ENCODE measurements at places on chromosomes 6 and 20.

GRCh38 chr6:142913511-142914047 lies 31.4 kb downstream of the HIVEP2 start:
- peak; percentile 75 for DNase-seq

- DNase-seq = no peak
These were observed 4.7 kb downstream of the PTK6 start for GRCh38 chr20:63532449-63532971.

DNA sequence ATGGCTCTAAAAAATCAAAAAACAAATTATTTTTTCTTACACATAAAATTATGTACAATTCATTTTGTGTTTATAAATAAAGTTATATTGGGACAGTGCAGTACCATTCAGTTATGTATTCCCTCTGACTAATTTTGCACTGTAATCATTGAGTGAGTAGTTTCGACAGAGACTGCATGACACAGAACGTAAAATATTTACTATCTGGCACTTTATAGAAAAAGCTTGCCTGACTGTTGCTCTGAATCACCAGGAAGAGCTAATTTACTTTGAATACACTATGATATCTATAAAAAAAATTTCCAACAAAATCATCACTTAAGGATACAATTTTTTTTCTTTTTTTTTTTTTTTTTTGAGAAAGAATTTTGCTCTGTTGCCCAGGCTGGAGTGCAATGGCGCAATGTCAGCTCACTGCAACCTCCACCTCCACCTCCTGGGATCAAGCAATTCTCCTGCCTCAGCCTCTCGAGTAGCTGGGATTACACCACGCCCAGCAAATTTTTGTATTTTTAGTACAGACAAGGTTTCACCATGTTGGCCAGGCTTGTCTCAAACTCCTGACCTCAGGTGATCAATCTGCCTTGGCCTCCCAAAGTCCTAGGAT lies 11.0 kb upstream of the KHDC1L start:
- DNase-seq = no peak

DNA sequence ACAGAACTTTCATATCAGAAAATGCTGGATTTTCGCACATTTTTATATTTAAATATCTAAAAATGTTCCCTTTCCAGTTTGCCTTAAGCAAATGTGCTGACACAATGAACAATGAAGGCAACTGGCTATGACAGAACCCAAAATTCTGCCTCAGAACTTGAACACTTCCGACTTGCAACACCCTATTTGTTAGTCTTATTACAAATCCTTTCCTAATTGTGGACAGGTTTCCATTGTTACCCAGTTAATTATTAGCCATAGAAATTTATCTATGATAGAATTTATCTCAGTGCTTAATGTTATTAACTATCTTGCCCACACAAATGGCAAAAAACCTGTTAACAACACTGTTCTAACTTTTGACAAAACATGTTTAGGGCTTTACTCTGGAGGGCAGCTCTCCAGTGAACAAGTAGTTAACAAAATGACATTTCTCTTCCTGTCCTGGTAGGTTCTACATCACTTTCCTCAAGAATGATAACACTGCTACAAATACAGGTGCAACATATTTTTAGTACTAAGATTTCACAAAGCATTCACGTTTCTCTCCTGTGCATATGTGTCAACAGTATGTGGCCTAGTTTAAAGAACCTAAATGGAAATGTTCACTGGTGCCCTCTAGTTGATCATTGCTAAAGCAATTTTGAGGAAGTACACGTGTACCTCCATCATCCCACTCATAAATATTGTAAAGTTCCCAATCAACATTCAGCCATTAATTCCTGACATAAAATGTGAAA lies 58.4 kb downstream of the HIVEP2 start:
- DNase-seq = no peak

- DNase-seq = no peak
These were observed 1.8 kb upstream of the ABT1 start for GRCh38 chr6:26594730-26595632.

- no peak for DNase-seq
These were observed 27.4 kb downstream of the ZC3H12D start for GRCh38 chr6:149457316-149457884.

GRCh38 chr20:20548527-20549266 lies 163.7 kb downstream of the RALGAPA2 start:
- no peak for DNase-seq

- DNase-seq = no peak
These were observed 187.7 kb downstream of the SOD2 start for GRCh38 chr6:159505140-159505922.

DNA sequence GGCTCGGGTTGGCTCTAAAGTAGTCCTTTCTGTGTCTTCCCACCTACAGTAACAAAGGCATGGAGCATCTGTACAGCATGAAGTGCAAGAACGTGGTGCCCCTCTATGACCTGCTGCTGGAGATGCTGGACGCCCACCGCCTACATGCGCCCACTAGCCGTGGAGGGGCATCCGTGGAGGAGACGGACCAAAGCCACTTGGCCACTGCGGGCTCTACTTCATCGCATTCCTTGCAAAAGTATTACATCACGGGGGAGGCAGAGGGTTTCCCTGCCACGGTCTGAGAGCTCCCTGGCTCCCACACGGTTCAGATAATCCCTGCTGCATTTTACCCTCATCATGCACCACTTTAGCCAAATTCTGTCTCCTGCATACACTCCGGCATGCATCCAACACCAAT lies 291.2 kb downstream of the ESR1 start:
- no peak for DNase-seq

DNA sequence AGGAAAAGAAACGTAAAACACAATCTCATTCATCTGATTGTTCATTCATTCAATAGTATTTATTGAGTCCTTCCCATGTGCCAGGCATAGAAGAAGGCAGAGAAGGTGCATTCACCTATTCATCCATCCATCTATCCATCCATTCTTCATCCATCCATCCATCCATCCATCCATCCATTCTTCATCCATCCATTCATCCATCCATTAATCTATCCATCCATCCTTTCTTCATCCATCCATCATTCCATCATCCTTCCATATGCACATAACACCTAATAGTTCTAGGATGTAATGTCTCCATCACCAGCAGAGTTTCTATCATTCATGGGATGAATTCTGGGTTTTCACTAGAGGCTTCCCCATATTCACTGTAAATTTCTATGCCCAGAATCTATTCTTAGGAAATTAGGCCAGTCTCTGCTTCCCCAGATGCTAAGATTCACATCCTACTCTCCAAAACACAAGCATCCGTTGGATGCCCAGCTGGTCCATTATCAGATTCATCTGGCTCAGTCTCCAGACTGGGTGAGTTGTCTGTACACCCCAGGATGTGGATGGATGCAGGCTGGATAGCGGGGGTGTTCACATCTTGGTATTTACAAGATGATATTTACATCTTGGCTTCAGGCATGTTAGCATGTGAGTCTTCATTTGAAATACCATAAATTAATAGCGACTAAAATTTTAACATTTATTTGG lies 517.7 kb upstream of the SULF2 start:
- DNase-seq = no peak

GRCh38 chr6:6201200-6201599 lies 119.3 kb downstream of the F13A1 start:
- DNase-seq = no peak

DNA sequence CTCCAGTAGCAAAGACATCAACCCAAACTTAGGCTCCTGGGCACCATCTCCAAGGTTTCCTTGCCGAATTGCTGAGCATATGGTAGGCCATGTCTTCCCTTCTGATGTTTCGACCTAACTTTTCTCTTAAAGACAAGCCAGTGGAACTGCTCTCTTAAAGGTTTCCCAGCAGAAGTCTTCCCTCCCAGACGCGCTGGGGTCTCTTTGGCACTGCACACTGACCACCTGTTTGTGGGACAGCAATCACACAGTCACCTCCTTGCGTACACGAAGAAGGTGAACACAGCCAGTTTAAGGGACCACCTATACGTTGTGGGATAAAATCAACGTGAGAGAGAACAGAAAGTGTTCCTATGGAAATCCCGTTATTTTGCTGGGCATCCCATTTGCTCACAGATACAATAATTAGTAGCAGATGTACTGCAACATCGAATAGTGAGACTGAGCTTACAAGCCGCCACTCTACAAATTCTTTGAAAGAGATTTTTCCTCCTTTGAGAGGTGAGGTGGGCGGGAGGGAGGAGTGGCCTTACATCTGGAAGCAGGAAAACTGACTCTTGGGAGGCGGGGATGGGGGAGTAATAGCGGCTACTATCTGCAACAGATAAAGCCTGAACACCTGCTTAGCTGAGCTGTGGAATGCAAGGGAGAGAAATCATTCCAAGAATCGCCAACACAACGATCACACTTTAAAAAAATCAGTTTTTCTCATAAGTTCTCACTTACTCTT lies 9.9 kb downstream of the GRIK2 start:
- DNase-seq = no peak

DNA sequence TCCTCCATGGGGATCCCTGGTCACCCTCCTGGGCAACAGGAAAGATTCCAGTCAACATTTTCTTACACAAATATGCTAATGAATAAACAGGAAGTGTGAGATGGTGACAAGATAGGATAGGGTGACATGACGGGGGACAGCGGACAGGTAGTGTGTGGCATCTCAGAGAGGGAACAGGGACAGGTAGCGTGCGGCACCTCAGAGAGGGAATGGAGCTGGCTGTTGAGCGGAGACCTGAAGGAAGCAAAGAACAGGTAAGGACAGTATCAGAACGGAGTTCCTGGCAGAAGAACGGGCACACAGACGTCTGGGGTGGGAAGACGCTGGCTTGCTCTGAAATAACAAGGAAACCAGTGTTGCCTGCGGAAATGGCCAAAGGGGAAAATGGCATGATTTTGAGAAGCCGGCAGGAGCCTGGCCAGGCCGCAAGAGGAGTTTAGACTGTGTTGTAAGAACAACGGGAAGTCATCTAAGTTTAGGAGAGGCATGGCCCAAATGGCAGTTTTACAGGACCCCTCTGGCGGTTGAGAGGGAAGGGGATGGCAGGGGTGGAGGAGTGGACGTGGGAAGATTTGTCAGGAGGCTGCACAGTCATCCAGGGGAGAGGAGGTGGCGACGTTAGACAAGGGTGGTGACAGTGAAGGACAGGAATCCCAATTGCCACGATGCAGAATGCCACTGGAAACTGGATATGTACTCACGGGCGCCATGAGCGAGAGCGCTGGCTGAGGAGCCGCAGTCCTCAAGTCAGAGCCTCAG lies 111.6 kb downstream of the JPH2 start:
- no peak for DNase-seq

DNA sequence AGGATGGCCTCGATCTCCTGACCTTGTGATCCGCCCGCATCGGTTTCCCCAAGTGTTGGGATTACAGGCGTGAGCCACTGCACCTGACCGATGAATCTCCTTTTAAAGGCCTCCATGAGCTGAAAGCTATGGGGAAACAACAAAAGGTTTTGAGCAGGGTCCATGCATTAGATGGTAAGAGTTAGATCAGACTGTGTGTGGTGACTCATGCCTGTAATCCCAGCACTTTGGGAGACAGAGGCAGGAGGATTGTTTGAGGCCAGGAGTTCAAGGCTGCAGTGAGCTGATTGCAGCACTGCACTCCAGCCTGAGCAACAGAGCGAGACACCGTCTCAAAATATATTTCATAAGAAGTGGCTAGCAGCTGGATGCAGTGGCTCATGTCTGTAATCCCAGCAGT lies 41.0 kb upstream of the BCLAF1 start:
- no peak for DNase-seq

GRCh38 chr6:124011180-124011579 lies 207.5 kb downstream of the NKAIN2 start:
- no peak for DNase-seq

- no peak for DNase-seq
These were observed 473.0 kb downstream of the BCKDHB start for GRCh38 chr6:80579391-80580023.

GRCh38 chr6:112232845-112233256 lies 21.5 kb downstream of the LAMA4 start:
- no peak for DNase-seq

GRCh38 chr20:63432577-63433325 lies 39.7 kb downstream of the KCNQ2 start:
- DNase-seq = no peak

GRCh38 chr6:5055118-5055517 lies 30.0 kb upstream of the PPP1R3G start:
- no peak for DNase-seq

- DNase-seq = no peak
These were observed 28.3 kb downstream of the COL20A1 start for GRCh38 chr20:63321148-63321831.

GRCh38 chr6:47168180-47168579 lies 126.0 kb upstream of the ADGRF1 start:
- DNase-seq = no peak

- no peak for DNase-seq
These were observed 8.7 kb downstream of the OSBPL2 start for GRCh38 chr20:62246872-62247652.

DNA sequence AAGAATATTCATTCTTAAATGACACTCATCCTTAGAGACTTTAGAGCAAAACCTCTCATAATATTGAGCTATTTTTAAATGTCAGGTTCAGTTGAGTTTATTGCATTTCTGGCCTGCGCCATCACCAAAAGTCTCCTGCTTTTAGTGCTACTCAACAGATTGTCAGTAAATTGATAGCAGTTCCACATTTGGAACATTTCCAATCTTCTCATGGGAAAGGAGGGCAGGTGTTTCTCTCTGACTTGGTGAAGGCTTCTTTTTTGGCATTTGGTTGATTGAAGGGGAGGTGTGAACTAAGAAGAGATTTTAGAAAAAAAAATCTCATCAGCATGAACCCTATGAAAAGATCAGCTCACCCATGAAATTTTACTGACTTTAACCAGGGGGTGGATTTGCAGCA lies 125.9 kb upstream of the INSM1 start:
- DNase-seq = no peak

- no peak for DNase-seq
These were observed 52.1 kb upstream of the SNX9 start for GRCh38 chr6:157770946-157771345.

DNA sequence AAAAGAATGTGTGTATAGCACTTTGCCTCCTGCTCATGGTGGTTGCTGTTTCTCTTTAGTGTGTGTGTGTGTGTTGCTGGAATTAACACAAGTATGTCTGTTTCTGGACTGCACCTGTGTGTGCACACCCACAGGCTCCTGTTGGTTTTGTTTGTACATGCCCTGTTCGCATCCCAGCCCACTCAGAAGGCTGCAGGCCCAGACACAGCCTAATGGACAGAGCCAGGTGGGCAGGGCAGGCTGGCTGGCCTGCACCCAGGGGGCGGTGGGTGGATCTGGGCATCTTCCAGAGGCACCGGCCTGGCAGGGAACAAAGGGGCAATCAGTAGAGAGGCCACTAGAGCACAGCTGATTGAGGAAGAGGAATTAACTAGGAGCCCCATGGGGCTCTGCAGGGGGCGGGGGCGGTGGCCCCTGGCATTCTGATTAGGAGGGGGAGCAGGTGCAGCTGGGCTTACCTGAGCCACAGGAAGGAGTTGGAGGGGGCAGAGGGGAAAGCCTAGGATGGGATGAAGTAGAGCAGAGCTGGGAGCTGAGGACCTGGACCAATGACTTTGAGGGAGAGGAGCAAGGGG lies 21.9 kb downstream of the CD40 start:
- no peak for DNase-seq

GRCh38 chr6:104326173-104327001 lies 533.3 kb downstream of the HACE1 start:
- no peak for DNase-seq

DNA sequence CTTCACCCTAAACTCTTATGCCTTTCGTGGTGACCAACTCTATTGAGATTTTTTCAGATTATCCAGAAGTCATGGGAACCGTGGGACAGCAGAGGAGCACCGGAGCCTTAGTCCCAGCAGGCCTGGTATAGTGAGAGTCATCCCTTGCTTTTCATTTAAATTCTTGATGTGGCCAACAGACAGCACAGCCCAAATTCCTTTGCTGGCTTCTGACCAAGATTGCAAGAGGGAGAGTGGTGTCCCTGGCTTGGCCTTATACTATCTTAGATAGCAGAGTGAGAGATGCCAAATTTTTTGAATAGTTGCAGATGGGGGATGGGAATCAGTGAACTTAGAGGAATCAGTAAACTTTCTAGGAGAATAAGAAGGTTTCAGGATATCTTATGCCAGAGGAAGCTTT lies 7.8 kb downstream of the STX11 start:
- no peak for DNase-seq
